ENCODE measurements at places on chromosomes 6 and 20.

DNA sequence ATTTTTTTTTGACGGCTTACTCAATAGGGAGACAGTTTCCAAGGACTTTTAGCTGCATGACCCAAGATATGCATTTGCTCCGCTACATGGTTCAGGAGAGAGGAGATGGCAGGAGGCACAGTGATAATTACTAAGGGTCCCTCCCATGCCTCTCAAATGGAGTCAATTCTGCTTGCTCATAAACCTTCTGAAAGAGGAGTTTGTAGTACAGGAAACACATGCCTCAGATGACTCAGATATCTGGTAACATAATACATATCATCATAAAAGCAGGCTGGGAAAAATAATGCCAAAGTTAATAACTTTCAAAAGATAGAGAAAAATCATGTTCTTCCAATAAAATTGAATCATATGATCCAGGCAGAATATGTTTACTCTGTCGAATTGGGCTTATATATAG is 97.6 kb upstream of the DEFB112 start:
- DNase-seq: no peak

GRCh38 chr6:52543729-52544601 is 32.9 kb downstream of the TRAM2 start:
- DNase-seq: no peak

- no peak for DNase-seq
Measured at GRCh38 chr6:48311301-48311700, 200.3 kb upstream of the PTCHD4 start.

DNA sequence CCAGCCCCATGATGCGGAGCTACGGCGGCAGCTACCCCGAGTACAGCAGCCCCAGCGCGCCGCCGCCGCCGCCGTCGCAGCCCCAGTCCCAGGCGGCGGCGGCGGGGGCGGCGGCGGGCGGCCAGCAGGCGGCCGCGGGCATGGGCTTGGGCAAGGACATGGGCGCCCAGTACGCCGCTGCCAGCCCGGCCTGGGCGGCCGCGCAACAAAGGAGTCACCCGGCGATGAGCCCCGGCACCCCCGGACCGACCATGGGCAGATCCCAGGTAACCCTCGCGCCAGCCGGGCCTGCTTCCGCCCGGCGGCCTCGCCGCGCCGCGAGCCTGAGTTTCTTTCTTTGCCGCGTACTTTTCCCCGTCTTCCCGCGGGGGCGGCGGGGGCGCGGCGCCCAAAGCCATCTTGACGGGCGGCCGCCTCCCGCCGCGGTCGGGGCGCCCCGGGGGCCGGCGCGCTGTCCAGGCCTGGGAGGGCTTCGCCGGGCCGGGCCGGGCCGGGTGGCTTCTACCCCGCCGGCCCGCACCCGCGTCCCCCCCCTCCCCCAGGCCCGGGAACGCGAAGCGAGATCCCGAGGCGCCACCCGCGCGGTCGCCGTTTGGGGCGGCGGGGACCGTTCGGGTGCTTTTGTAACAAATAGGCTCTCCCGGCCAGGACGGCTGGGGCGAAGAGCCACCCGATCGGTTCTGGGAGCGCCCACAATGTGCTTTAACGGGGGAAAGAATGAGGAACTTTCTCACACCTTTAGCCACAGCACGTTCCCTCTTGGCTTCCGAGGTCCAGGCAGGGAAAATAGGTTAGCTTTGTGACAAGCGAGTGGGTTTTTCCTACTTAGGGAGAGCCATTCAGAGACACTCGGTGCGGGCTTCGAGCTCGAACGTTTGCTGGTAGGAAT is 2.3 kb downstream of the ARID1B start:
- peak; percentile 36 for DNase-seq

- DNase-seq: no peak
Measured at GRCh38 chr6:163707387-163708355, 293.2 kb downstream of the QKI start.

- no peak for DNase-seq
Measured at GRCh38 chr20:15643713-15644112, 929.5 kb downstream of the KIF16B start.

DNA sequence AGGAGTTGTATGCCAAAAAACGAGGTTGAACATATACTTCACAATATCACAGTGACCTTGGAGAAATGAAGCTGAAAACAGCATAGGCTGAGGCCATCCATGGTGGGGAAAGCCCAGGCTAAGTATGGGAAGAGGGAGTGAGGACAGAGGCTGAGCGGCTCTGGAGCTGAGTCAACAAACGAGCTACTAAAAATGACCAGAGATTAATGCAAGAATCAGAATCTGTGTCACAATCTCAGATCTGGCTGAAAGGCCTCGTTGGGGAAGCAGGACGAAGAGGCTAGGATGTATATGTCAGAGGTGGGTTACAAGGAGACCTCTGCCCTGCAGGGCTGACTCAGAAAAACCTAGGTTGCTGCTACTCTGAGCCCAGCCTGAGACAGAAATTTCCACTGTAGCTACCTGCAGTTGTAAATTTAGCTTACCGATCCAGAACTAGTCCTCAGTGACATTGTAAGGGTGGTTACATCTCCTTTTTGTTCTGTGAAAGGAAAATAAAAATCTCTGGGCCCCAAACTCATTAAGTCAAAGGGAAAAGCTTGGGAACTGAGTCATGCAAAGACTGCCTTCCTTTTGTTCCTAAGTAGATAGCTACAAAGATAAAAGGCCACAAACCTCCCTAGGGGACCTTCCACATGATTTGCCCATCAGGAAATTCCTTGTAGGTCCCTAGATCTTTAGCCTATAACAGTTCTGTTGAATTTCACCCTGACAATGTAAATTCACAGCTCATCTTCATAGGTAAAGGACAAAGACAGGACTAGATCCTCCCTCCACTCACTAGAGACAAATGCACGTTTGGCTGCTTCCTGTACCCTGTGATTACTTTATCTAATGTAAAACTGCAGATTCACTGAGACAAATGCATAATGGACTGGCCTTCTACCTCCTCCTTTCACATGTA is 8.5 kb upstream of the TUBB2A start:
- DNase-seq: no peak
